Stimulated activated CD8-positive, alpha-beta memory T cell treated with anti-CD3 and anti-CD28 coated beads, Interleukin-4, amount 100 ng/mL, for 1 hour (primary cell): ENCODE measurements at places on chromosomes 12 and 14.

- DNase-seq, result no peak
Measured at GRCh38 chr12:92908108-92908507, 21.0 kb downstream of the EEA1 start.

DNA sequence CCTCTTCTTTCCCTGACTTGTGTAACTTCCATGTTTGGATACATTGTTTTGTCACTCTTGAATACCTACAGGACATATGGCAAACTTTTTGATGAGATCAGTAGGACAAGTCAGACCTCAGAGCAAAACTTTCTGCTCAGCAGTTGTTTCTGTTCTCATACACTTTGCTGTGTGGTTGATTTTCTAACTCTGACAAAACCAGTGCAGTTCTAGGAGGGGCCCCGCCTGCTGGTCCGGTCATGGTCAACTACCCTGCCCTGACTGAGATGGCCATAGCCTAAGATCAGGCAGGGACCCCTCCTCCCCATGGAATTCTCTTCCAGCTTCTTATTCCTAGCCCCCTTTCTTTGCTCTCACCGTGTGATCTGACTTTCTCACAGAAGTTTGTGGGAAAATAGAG is 92.8 kb downstream of the OTOGL start:
- no peak for DNase-seq

DNA sequence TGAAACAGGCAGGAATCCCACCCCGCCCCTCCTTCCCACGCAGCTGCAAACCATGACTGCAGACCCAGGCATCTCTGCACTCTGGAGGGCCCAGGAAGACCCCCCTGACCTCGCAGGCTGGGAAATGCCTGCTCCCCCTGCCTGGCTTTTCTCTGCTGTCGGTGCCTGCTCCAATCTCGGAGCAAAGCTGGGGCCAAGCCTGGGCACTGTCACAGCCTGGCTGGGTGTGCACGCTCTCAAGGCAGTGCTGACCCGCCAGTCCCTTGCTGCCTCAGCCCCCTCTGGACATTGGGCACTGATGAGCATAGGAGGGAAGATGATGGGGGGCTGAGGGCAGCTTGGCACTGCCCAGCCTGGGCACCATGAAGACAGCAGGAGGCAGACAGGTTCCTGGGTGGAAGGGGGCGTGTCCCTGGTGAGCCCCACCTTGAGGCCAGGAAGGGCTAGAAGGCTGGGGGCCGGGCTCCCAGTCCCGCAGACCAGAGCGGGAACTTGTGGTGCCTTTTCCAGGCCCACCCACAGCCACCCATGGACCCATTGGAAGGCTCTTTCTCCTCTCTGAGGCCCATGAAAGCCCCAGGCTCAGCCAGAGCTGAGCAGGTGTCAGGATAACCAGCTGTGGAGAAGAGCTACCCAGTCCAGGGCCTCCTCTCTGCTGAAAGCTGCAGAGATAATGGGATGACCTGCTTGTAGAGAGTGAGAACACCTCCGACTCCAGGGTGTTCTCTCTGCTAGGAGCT is 10.7 kb upstream of the ZNF605 start:
- no peak for DNase-seq

GRCh38 chr12:22635812-22636211 is 10.8 kb downstream of the ETNK1 start:
- DNase-seq, result no peak

DNA sequence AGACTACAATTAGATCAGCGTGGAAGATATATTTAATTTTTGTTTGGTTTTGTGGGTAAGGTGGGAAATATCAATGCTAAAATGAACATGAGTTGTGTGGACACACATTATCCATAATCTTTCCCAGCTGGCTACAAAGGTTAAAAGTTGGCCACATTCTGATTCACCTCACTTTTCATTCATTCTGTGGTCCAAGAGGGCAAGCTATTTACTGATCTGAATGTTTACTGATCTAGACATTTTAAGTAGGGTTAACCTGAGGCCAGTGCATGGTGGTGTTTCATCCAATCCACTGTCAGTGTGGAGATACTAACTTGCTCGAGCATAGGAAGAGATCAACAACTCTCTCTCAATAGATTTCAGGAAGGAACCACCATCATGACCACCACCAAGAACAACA is 71.6 kb downstream of the DCAF5 start:
- DNase-seq, result no peak

DNA sequence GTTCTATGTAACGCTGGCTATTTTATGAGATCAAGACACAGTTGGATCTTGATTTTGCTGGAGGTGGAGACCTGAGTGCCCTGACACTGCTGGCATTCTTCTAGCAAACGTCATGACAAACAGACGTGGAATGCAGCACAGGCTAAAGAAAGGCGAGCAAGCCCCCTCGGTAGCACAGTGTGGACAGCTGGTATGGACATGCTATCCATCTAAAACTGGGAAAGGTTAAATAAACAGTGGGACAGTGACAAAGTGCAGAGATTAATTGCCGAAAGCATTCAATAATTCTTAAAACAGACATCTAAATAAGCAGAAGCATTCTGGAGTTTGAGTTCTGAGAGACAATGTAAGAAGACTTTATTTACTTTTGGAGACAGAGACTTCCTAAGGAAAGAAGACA is 237.2 kb downstream of the FBXL14 start:
- no peak for DNase-seq

DNA sequence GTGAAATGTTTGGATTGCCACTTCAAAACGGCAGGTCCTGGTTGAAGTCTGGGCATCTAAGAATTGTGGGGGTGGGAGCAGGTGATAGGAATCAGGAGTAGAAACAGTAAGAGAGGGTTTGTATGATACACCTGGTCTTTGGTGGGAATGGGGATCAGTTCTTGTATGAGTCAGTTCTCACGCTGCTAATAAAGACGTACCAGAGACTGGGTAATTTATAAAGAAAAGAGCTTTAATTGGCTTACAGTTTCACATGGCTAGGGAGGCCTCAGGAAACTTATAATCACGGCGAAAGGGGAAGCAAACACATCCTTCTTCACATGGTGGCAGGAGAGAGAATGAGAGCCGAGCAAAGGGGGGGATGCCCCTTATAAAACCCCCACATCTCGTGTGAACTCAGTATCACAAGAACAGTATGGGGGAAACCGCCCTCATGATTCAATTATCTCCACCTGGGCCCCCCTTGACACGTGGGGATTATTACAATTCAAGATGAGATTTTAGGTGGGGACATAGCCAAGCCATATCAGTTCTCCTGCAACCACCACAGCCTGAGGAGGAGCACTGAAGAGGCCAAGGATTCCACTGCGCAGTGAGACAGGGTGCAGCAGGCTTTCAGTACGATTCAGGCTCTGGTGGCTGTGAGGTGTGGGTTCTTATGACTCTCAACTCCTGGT is 52.1 kb downstream of the DRAM1 start:
- DNase-seq, result no peak

GRCh38 chr12:72876092-72876491 is 603.9 kb downstream of the TRHDE start:
- DNase-seq, result no peak

DNA sequence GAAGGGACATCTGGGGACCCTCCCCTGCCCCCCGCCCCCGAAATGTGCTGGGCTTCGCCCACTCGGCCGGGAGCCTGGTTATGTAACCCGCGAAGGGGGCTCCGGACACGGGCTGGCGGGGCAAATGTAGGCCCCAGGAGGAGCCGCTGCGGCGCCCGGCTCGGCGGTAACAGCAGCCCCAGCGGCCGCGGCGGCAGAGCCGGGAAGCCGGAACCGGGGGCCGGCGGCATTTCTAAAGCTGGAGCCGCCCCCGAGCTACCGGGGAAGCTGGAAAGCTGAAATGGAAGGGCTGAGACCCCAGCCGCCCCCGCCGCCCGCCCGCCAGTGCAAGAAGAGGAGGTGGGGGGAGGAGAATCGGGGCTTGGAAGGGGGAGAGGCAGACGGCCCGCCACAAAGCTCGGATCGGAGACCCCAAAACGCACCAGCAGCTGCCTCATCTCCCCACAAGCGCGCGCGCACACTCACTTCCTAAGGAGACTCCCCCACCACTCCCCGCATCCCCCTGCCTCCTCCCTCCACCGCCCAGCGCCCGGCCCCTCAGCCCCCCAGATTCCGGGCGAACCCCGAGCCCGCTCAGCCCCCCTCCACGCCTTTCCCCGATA is 1.5 kb downstream of the KDM2B start:
- DNase-seq, result no peak

DNA sequence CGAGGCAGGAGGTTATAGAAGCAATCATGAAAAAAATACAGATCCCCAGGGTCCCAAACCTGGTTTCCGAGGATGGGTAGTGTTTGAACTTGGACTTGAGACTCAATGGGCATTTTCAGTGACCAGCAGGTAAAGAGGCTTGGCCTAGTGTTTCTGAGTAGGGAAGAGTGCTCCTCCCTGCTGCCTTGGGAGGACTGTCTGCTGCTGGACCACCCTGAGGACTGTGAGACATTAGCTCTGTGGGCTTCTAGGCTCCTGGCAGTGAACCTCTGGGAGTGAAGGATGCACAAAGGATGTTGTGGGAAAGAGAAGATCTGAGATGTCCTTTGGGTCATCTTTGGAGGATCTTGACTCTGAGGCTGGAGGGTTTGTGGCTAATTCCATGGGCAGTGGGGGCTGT is 30.5 kb downstream of the ANKRD9 start:
- DNase-seq, result no peak

GRCh38 chr14:99177886-99178835 is 93.8 kb downstream of the BCL11B start:
- no peak for DNase-seq

DNA sequence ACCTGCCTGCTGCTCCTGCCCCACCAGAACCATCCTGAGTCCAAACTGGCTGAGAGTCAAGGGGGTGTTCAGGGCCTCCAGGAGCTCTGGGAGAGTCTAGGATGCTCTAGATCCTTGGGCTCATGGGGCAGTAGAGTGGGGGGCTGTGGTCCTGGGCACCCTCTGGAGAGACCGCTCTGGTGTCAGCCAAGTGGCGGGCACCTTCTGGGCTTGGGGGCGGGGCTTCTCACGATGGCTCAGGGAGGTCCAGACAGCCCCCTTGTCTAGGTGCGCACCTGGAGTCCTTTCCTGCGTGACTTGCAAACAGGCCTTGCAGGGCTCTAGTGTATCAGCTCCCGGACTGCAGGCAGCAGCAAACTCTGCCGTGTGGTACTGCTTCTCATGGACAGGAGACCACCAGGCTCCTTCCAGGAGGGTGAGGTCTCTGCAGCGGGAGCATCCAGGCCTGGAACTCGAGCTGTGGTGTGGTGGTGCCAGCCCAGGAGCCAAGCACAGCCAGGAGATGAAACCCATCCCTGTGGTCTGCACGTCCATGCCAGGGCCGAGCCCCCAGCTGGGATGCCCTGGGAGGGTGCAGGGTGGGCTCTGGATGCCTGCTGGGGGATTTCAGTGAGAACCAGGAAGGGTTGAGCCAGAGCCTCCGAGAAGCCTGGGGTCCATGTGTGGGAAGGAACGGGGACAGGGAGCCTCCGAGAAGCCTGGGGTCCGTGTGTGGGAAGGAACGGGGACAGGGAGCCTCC is 15.0 kb downstream of the PACS2 start:
- no peak for DNase-seq

- no peak for DNase-seq
Measured at GRCh38 chr14:67729072-67729885, 27.6 kb downstream of the RDH12 start.

DNA sequence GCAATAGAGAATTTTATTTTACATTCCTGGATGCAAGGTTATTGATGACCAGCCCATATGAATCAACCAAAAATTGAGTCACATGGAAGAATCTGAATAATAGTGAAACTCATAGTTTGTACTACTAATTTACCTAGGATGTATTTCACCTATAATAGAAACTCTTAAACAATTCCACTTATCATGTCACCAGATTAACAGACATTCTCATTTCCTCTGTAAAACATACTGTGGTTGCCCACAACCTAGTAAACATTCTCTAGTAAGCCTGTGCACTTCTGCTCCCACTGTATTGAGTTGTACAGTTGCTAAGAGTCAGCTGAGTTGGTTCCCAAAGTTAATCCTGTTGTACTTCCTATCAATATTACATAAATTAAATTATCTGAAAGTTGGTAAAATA is 196.6 kb upstream of the TMTC1 start:
- DNase-seq, result no peak

DNA sequence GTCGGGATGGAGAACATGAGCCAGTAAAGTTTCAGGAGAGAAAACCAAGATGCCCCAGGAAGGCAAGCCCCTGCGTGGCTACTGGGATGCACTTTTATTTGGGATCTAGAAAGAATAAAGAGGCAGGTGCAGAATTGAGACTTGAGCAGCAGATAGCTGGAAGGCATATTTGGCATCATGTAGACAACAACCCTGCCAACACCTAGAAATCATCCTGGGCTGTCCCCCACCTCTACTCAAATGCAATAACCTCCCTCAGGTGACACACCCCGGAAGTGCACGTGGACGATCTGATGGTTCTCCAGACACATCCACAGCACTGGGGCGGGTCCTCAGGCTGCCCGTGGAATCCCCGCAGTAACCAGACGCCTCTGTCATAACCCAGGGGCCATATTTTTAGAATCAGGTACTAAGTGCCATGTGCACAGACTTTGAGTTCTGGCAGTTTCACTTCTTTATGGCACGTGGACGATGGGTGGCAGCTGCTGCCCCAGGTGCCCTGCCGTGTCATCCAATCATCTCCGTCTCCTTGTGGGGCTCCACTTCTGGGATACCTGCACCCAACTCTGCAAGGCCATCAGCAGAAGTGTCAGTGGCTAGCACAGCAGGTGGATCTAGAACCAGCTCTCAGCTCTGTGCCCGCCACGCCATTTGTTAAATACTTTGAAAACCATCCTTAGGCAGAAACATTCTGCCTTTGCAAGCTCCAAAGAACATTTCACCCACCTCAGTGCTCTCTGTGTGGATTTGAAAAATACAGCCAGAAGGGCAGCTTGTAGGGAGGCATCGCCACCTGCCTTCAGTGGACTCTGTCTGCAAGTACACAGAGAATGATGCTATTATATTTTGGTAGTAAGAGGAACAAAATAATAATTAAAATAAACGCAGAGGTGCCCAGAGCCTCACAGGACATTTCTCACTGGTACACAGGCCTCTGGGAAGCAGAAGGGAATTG is 771.7 kb upstream of the TMEM132C start:
- no peak for DNase-seq

GRCh38 chr12:30826276-30826675 is 71.5 kb upstream of the CAPRIN2 start:
- no peak for DNase-seq

DNA sequence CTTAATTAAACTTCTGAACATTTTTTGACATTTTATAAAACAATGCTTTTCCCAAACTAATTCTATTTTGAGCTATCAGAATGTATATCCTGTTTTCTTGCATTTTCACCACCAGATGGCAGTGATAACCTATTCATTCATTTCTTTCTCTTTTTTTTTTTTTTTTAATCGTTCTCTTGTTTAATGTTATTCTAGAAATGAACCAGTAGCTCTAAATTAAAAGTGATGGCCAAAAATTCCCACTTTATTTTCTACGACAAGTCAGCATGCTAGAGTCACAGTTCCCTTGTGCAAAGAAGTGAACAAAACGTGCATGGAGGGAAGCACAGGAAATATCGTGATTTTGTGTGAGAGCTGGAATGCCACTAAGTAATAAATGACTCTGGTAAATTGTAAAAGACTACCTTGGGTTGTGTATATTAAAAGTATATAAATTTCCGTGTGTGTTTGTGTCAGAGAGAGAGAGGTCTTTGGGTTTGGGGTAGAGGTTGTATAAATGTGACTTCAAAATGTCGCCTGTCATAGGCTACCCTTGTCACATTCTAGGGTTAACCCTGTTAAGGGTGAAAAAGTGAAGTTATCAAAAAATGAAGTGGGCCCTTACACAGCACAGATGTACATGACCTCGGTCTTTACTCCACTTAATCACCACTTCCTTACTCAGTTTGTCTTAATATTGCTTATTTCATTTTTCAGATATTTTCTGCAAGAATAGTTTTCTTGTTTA is 40.4 kb upstream of the LDHB start:
- no peak for DNase-seq

GRCh38 chr14:73816393-73816816 is 35.2 kb upstream of the PTGR2 start:
- DNase-seq, result no peak
